Hindlimb muscle (tissue), 1 donor: ENCODE measurements at places on chromosomes 11 and 22. TPM values are rescaled to one million over a fixed set of nuclear protein-coding genes. Genes with fewer than 3 reads are reported as not detected.

The LRRC56 gene
- polyA plus RNA-seq = 9.1 TPM

The GRIA4 gene
- 19.4 TPM for polyA plus RNA-seq

The TBX1 gene
- 17.2 TPM for polyA plus RNA-seq

The RBM4 gene
- 141 TPM for polyA plus RNA-seq

The GGT5 gene
- 13.7 TPM for polyA plus RNA-seq

The ZBTB16 gene
- polyA plus RNA-seq = 5.5 TPM

The EMID1 gene
- 8.4 TPM for polyA plus RNA-seq

The OR2AT4 gene
- 0.06 TPM for polyA plus RNA-seq

The CALCB gene
- not detected for polyA plus RNA-seq

The SLC6A5 gene
- polyA plus RNA-seq = not detected

The DYNC2H1 gene
- 9.9 TPM for polyA plus RNA-seq

The PIH1D2 gene
- polyA plus RNA-seq = 0.93 TPM

The IL18BP gene
- 7.4 TPM for polyA plus RNA-seq

The CSF2RB gene
- 2.0 TPM for polyA plus RNA-seq

The CNGA4 gene
- 0.27 TPM for polyA plus RNA-seq

The SPON1 gene
- 29.3 TPM for polyA plus RNA-seq

The SCGB1C1 gene
- not detected for polyA plus RNA-seq

The C11orf91 gene
- not detected for polyA plus RNA-seq

The TEX12 gene
- 0.23 TPM for polyA plus RNA-seq

The SART1 gene
- 46.2 TPM for polyA plus RNA-seq

The RFPL2 gene
- not detected for polyA plus RNA-seq

The NLRP14 gene
- not detected for polyA plus RNA-seq

The CTSW gene
- 0.81 TPM for polyA plus RNA-seq

The KDM4E gene
- 0.31 TPM for polyA plus RNA-seq

The EXPH5 gene
- polyA plus RNA-seq = 0.57 TPM

The HPX gene
- 2.2 TPM for polyA plus RNA-seq

The APOA4 gene
- polyA plus RNA-seq = not detected

The CYB561A3 gene
- 16.9 TPM for polyA plus RNA-seq

The MFRP gene
- polyA plus RNA-seq = not detected

The OR8G1 gene
- not detected for polyA plus RNA-seq

The AP5B1 gene
- 2.1 TPM for polyA plus RNA-seq

The LYVE1 gene
- 55.4 TPM for polyA plus RNA-seq

The SPTY2D1 gene
- 12.9 TPM for polyA plus RNA-seq

The OR52K2 gene
- not detected for polyA plus RNA-seq
